GM23248 (cell line): ENCODE measurements at places on chromosomes 6 and 20.

DNA sequence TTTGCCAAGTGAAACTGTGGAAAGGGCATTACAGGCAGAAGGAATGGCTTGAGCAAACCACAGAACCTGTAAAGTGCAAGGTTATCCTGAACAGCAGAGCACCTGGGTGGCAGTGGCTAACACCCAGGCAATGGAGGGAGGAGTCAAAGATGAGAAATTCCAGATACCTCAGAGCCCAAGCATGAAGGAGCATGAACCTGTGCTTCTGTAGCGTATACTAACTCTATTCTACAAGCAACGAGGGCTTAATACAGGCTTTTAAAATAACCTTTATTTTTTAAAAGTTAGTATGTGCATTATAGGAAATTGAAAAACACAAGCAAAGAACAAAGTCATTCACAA is 77.0 kb downstream of the CNBD2 start:
- DNase-seq: no peak

GRCh38 chr6:143594647-143595046 is 83.1 kb upstream of the PHACTR2 start:
- no peak for DNase-seq

DNA sequence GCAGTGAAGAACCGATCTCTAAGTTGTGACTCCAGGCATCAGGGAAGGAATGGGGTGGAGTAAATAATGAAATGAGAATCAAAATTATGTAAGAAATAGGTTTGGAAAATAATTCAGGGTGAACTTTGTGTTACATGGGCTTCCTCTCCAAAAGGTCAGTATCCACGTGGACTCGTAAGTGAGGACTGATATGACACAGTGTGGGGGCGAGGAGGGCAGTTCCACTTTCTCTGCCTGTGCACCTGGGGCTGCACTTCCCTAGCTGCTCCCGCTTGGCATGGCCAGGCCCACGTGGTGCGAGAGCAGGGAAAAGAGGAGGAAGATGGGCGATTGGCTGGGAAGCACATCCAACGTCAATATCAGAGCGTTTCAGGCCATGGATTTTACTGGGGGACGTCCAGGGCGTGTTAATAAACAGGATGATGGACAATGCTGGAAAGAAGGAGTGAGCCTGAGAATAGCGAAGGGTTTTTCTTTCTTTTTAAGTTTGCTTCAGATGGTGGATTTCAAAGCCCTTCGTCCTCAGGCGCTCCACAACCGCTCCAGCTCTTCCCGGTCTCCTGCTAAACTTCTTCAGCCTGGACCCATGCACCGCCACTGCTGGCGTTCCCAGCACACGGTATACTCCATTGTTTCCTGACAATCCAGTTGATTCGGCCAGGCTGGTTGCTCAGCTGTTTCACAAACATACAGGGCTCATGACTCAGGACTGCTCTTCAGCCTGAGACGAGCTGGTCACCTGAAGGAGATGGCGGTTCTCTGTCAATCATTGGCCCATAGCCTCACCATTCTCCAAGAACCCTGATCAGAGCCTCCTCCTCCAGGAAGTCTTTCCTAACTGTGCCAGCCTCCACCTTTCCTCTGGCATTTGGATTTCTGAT is 11.8 kb downstream of the CCR6 start:
- DNase-seq: no peak

GRCh38 chr6:141677598-141678211 is 455.0 kb upstream of the GJE1 start:
- DNase-seq: peak; percentile 61

DNA sequence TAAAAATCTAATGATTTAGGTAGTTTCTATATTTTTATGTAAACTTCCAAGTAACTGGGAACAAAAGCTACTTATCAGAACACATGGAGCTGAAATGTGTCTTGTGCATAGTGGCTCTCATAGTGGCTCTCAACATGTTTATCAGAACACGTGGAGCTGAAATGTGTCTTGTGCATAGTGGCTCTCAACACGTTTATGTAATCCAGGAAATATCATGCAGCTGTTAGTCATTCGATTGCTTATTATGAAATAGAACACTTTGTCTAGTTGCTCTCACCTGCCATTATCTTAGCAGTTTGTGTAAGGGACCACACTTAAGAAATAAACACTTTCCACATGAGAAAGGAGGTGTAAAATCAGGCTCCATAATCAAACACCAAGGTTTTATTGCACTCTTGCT is 119.2 kb upstream of the ASCC3 start:
- DNase-seq: no peak

- DNase-seq: no peak
Observed at GRCh38 chr6:3928111-3928510, 78.9 kb downstream of the FAM50B start.

DNA sequence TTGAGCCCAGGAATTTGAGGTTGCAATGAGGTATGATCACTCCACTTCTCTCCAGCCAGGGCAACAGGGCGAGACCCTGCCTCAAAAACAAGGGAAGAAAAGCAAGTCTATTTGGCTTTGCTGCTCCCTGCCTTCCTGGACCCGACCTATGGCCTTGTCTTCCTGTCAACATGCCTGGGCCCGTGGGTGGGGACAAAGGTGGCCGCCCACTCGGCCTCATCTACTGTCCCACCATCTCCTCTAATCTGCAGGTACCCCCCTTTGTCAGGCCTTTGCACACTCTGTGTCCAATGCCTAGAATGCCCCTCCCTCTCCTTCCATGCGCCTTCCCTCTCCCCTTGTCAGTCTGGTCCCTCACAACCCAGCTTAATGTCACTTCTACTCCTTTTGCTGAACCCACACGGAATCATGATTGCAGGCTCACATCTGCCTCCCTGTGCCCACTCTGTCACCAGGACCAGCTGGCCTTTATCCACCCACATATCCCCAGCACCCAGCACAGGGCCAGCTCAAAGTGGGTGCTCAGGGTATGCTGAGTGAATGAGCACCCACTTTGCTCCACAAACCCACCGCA is 40.3 kb downstream of the MDFI start:
- no peak for DNase-seq

GRCh38 chr6:152118678-152119077 is 311.2 kb downstream of the ESR1 start:
- no peak for DNase-seq

DNA sequence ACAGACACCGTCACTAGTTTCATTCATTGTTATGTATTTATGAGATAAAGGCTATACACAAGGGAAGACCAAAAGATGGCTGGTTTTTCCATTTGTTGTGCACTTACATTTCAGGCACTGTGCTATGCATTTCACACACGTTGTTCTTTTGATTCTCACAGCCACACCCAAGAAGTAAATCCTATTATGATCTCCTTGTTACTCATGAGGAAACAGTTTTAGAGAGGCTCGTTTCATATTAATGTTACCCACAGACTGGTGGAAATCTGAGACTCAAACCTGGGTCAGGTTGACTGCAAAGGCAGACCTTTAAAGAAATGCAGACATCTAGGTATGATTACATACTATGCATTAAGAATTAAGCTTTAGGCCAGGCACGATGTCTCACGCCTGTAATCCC is 34.9 kb downstream of the SHLD1 start:
- no peak for DNase-seq

DNA sequence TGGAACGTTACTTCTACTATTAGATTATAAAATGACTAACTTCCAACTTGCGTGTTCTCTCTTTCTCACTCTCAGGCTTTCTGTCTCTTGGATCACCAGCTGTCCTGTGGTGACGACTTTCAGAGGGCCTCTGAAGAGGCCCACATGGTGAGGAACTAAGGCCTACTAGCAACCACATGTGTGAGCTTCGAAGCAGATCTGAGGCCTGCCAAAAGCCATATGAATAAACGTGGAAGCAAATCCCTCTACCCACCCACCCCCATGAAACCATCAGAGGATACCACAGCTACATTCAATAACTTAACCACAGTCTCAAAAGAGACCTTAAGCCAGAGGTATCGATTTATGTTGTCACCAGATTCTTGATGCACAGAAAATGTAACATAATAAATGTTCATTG is 13.5 kb upstream of the BMP5 start:
- DNase-seq: no peak

GRCh38 chr20:62174870-62175624 is 7.8 kb upstream of the MTG2 start:
- DNase-seq: no peak

GRCh38 chr6:106537662-106538061 is 91.6 kb downstream of the RTN4IP1 start:
- no peak for DNase-seq

DNA sequence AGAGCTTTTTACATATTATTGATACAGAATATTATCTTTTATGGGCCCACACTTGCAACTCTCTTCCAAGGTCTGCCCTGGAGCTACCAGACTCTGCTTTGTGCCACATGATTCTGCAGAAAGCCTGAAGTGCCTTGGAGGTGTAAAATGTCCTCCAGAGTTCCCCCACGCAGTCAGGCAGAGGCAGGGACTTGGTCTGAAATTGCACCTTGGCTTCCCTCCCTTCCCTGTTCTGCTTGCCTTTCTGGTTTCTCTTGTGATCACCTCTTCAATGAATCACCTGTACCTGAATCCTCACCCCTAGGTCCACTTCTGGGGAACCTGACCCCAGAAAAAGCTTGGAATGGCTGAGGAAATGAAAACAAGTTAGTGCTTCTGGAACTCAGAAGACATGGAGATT is 43.0 kb upstream of the TGM2 start:
- no peak for DNase-seq

DNA sequence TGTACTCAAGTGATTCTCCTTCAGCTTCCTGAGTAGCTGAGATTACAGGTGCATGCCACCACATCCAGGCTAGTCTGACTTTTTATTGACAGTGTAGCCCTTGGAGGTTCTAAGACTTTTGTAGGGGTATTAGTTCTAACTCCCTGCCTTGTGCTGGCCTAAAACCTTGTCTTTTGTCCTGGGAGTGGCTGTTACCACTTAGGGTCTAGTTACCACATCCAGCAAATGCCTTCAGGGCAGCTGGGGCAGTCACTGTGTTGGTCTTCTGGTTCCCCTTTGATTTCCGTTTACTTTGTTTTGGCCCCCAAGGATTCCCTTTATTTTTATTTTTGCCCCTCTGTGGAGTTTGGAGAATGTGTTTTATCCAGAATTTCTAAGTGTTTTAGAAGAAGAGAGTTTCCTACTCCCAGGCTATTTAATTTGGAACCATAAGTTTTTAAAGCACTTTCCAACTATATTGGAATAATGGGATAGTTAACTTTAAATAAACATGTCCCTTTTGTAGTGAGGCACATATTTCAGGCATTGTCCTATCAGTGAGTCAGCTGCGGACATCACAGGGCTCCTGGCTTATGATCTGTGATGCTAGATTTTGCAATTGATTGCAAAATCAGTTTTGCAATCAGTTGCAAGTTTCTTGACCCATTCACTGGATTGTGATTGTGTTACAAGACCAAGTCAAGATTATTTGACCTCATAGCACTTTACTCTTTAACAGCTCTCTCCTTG is 25.0 kb downstream of the IL22RA2 start:
- peak; percentile 63 for DNase-seq

GRCh38 chr6:159754959-159755914 is 6.6 kb upstream of the ACAT2 start:
- DNase-seq: peak; percentile 20

- DNase-seq: peak; percentile 59
Observed at GRCh38 chr6:163711615-163712565, 297.4 kb downstream of the QKI start.

- DNase-seq: peak; percentile 28
Observed at GRCh38 chr6:161204866-161205557, 68.8 kb downstream of the AGPAT4 start.

GRCh38 chr6:121439475-121439874 is 4.0 kb downstream of the GJA1 start:
- peak; percentile 12 for DNase-seq

- DNase-seq: peak; percentile 58
Observed at GRCh38 chr20:58361481-58362205, 27.4 kb upstream of the VAPB start.

DNA sequence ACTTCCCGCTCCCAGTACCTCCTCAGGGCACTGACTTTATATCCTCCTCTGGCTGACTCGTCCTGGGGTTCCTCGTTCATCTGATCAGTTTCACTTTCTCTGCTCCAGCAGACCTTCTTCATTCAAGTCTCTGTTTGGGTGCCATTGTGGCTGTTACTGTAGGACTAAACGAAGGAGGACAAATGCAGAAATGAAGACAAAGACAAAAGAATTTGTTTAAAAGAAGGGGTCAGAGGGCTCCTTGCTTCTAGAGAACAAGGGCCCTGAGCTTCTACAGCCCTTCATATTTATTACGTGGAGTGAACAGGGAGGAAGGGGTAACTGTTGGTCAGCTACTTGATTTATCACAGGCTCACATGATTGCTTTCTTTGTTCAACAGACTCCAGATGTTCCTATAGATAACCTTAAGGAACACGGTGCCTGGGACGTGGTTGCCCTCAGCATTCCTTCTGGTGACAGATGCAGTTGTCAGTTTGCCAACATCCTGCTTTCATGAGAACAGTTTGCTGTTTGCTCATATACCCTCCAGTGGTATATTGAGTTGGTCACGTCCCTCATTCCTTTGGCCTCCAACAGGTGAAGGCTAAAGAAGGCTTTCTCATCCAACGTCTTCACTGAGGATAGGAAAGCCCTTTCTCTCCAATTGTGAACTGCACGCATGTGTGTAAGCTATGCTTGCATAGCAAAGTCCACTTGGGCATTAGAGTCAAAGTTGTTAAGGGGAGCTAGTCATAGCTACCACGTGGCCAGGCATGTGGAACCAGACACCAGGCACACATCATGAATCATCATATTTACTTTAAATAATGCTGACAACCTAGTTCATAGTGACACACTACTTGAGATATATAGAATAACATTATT is 69.1 kb upstream of the BTN3A2 start:
- peak; percentile 81 for DNase-seq

- no peak for DNase-seq
Observed at GRCh38 chr6:106637051-106637716, 7.8 kb downstream of the QRSL1 start.

DNA sequence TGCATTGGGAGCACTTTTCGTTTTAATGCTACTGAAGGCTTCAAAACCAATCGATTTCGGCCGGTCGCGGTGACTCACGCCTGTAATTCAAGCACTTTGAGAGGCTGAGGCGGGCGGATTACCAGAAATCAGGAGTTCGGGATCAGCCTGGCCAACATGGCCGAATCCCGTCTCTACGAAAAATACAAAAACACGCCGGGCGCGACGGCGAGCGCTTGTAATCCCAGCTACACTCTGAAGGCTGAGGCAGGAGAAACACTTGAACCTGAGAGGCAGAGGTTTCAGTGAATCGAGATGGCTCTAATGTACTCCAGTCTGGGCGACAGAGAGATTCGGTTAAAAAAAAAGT is 58.4 kb downstream of the TRIM38 start:
- DNase-seq: peak; percentile 81

- no peak for DNase-seq
Observed at GRCh38 chr20:664151-664550, 11.2 kb upstream of the SRXN1 start.

DNA sequence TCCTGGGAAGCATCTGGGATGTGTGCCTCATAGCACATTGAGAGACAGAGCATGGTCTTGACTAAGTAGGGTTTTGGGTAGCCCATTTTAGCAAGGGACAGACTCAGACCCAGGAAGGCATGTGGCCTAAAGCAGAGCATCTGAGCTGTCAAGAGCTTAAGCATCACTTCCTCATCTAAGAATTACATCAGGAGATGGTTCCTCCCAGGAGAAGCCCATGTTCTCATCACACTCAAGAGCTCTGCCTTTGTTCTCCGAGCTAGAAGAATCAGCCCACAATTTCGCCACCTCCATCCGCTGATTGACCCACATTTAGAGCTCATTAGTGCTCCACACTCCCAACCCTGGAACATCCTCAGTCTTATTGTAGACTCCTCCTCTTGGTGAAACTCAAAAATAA is 68.3 kb downstream of the NPEPL1 start:
- DNase-seq: no peak

GRCh38 chr6:159213405-159213804 is 44.2 kb downstream of the FNDC1 start:
- DNase-seq: peak; percentile 23
